ENCODE measurements at places on chromosomes 1 and 21.
A peak's percentile ranks its signal among the peaks of the same experiment; 100 is the strongest.

DNA sequence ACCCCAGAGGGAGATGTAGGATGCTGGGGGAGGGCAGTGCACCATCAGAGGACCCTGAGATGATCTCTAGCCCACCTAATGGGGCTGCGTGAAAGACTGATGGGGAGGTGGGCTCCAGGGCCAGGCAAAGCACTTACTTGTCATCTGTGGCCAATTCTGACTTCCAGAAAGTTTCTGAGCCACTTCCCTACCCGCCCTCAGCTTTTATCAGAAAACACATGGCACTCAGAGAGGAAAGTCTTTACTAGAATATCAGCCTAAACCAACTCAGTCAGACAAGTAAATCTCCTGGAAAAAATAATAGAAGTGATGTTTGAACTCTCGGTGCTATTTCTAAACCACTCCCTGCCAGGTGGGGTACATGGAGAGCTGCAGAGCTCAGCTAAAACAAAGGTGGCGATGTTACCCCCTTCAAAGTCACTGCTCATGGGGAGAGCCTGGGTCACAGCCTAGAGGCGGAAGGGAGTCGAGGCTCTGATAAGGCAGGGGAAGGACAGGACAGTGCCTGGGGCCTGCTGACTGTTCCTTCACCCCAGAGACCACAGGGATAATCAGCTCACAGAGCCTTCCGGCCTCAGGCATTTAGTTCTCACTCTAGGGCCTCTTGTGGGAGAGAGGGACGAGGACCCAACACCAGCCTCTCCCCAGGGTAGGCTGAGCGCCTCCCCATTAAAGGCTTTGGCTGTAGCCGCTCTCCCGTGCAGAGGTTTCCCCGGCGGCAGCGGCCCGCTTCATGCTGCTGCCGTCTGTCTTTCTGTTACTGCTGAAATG is 14.2 kb downstream of the SMIM12 start:
- DNase-seq: no peak

DNA sequence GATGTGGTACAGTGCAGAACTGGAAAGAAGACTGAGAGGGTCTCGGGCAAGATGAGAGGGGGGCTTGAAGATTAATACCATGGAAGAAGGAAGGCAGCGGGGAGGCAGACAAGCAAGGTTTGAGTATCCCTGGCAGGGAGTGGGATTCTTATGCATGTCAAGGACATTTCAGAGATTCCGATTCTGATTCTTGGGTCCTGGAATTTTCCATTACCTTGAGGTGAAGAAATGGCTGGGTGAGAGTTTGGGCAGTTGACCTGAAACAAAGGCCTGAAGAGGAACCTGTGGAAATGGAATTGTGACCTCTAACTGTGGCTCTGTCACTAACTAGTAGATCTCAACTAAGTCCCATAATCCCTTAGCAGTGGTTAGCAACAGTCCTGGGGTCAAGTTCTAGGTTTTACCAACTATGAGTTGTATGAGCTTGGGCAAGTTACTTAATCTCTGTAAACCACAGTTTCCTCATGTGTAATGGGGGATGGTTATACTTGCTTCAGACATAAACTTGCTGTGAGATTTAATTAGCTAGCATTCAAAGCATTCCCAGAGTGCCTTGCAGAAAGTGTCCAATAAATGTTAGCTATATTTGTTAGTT is 8.6 kb upstream of the ACTN2 start:
- DNase-seq: no peak

DNA sequence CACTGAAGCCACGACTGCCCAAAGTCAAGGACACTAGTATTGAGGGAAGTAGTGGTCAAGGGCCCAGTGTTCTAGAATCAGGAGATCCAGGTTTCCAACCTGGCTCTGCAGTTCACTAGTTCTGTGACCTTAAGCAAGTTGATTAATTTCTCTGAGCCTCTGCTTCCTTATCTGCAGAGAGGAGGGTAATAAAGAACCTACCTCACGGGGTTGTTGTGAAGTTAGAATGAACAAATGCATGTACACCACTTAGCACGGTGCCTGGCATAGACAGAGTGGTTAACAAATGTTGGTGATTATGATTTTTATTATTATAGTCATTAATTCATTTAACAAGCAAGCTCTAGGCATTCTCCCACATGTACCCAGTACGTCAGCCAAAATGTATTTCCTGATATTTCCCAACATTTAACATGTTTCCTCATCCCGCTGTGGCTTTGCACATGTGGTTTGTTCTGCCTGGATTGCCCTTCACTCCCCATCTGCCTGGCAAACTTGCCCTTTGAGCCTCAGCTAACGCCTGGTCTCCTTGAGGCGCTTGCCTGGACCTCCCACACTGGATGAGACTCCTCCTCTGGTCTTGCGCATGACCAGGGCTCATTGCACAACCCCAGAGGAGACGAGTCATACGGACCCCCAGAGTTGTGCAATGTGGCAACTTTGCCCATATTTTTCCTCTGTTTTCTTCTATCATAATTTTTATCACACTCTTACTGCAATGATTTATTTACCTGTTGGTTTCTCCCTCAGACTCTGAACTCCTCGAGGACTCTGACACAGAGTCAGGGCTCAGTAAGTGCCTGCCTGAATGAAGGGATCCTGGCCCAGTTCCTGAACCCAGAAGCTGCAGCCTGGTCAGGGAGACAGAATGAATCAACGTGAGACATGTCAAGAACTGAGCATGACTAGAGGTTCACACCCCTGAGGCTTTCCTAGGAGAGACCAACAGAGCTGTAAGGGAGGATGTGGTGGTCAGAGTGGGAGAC is 20.7 kb upstream of the MFSD2A start:
- DNase-seq: no peak

DNA sequence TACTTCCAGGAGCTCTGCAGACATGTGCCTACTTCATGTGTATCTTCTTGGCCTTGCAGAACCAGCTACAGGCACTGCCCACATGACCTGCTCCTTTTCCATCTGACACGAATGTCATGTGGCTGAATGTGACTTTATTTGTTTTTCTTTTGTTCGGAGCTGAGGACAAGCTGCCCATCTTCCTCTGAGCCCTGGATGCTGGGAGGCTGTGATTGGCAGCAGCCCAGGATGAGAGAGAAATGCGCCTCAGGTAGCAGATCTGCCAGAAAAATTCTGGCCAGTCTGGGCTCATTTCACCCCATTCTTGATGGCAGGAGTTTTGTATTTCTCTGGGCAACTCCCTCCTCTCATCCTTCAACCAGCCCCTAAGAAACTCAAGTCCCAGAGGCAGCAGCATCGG is 372.0 kb downstream of the RPS6KC1 start:
- no peak for DNase-seq

DNA sequence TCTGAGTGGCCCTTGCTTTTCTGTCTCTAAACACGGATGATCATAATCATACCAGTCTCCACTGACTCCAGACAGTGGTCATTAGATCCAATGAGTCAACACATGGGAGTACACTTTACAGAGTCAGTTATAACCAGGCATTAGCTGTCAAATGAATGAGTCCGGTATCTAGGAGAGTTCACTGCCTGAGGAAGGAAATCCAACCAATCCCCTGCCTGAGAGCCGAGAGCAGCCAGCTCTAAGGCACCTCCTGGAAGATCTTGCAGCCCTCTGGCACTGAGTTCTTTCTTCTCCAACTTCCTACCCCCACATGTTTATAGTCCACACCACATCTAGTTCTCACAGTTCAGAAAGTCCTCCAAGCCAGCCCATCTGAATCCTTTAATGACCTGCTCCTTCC is 29.4 kb upstream of the RBM15 start:
- DNase-seq: no peak

GRCh38 chr1:33147997-33148314 is 33.9 kb downstream of the TRIM62 start:
- no peak for DNase-seq

GRCh38 chr1:111219557-111220286 is 7.8 kb upstream of the CHI3L2 start:
- DNase-seq: no peak

DNA sequence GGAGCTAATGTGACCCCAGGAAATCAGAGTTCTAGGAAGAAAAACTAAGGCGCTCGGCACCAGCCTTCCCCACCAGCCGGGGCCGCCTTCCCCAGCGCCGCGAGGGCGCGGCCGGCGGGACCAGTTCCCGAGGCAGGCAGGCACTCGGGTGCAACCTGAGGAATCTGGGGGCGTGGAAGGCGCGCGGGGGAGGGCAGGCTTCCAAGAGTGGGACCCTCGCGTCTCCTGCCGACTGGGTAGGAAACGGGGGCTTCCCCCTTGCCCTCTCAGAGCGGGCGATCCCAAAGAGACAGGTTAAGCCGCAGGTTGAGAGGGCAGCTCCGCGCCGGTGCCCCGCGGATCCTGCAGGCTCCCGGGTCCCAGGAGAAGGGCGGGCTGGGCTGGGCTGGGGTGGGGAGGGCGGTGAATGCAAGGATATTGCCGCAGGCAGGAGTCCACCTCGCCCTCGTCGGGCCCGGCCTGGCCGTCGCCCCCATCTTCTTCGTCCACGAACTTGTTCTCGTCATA is 431 bp downstream of the ARPC5 start:
- peak; percentile 13 for DNase-seq

- no peak for DNase-seq
These were observed 121.5 kb downstream of the LMO4 start for GRCh38 chr1:87450136-87450535.

- DNase-seq: no peak
These were observed 129.9 kb downstream of the RERE start for GRCh38 chr1:8687538-8687937.

DNA sequence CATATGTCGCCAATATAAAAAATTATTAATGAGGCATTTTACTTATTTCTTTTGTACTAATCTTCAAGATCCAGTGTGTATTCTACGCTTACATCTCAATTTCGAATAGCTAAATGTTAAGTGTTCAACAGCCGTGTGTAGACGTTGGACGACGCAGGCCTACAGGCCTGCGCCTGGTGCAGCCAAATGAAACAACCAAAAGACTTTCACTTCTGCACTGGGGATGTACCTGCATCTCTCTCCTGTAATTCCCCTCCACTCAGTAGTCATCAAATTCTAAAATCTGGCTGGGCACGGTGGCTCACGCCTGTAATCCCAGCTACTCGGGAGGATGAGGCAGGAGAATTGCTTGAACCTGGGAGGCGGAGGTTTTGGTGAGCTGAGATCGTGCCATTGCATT is 76.8 kb upstream of the HNRNPU start:
- no peak for DNase-seq

DNA sequence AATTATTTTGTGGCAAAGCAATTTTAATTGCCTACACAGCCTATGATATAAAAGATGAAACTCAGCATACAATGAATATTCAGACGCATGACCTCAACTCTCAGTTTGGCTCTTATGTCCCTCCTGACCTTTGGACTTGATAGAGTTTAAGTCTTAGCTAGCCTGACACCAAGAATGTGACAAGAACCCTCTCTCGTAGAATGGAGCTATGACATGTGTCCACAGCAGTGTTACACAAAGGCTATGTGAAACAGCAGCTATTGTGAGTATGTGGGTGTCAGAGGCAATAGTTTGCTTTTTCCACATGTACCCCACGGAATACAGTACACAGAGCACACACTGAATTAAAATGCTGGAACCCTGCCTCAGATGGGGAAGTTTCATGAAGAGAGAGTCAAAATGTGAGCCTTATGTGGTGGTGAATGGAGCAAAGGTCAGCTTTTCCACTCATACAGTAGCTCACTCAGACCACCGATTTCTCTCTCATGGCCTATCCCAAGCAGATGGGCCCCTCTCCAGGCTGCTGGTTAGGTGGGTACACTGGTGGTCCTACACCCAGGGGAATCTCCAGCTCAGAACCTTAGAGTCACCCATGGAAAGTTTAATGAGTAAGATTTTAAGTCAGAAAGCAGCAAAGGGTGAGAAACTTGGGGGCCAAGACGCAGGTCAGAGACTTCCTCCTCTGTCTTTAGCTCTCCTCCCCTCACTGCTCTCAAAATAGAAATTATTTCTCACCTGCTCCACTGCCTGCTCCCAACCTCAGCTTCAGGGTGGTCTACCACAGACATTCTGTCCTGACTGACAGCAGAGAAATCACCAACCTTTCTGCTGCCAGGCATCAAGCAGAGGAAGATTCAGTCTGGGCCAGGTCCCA is 10.1 kb upstream of the XCL2 start:
- no peak for DNase-seq

DNA sequence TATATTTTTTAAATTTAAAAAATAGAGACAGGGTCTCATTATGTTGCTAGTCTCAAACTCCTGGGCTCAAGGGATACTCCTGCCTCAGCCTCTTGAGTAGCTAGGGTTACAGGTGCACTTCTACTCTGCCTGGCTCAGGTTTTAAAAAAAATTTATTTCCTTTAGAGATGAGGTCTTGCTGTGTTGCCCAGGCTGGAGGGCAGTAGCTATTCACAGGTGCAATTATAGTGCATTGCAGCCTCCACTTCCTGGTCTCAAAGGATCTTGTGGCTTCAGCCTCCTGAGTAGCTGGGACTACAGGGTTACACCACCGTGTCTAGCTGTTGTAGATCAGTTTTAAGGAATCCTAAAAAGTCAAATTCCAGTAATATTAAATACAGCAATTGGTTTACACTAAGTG is 5.0 kb downstream of the RNF11 start:
- no peak for DNase-seq

GRCh38 chr1:204115116-204115515 is 36.7 kb downstream of the ETNK2 start:
- no peak for DNase-seq

DNA sequence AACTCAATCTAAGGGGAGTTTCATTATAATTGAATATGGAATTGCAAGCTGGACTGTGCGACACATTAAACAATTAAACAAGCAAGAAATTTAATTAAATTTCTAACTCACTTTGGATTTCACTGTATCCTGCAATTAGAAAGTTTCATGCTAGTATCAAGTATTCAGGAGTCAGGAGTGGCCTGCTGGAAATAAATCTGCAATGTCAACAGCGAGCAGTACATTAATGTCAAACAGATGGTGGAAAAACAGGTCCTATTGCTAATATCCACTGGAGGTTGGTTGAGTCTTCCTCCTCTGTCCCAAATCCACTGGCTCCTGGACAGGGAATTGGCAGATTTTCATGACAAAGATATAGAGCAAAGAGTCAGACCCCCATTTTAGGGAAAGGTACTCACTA is 237.1 kb downstream of the VAV3 start:
- no peak for DNase-seq

GRCh38 chr21:35938446-35938845 is 121.9 kb downstream of the SETD4 start:
- DNase-seq: no peak

DNA sequence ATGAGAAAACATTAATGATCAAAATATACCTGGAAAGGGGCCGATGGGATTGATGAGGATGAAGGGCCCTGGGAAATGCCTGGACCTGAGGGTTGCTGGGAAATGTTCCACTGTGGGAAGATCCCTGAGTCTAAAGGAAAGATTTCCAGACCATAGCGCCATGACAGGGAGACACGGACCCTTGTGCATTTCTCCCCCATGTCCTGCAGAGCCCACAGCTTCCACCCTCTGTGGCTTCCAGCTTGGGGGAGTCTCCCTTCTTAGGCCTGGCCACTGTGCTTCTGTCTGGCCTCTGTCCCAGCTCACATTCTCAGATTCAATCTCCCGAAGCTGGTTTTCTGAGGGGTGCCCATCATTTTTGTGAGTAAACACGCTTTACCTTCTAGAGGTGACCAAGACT is 1.0 kb upstream of the PRAMEF12 start:
- no peak for DNase-seq

- no peak for DNase-seq
These were observed 14.1 kb upstream of the NCMAP start for GRCh38 chr1:24541711-24542346.

Data from central memory CD4-positive, alpha-beta T cell (primary cell).